ENCODE measurements at places on chromosomes 4 and X.

DNA sequence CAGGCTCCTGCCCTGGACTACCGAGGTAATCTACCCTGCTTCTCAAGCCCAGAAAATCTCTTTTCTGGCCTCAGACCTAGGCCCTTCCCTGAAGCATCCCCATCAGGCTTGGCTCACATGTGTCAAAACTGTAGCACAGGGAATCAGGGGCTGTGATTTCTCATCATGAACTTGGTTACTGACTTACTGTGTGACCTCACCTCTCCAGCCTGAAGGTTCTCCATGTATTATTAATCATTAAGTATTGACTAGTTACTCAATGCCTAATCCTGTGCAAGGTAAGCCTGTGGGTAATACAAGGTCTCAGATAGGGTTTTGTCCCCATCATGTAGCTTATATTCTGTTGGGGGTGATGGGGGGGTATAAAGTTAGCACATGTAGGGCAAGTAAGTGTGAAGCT, 6.8 kb downstream of the SRPX2 start:
- no peak for DNase-seq

DNA sequence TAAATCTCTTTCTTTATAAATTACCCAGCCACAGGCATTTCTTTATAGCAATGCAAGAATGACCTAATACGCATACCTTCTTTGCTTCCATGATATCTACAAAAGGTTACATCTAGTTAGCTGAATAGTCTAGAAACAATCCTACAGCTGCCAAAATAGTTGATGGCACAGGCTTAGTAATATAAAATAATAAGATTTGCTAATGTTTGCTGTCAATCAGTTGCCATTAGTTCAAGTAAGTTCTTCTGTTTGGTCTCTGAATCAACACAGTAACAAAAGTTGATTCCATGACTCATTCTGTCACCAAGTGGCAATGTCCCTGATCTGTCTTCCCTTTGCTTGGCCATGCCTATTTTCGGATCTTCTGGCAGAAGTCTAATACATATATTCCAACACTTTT, 470.2 kb downstream of the SPRY1 start:
- DNase-seq, result no peak

DNA sequence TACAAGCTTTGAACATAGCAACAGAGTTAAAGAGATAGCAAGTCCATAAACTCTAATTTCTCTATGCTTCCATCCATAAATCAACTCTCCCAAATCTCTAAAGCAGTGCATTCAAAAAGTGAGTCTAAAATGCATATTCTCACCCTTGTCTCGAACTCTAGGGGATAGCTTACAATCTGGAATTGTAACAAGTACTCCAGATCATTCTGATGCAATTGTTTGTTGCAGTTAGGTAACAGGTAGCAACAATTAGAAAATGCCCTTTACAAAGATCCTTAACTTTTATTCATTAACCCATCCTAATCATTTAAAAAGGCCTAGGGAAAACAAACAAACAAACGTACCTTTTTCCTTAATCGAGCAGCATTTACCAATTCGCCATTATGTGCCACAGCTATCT, 18.9 kb upstream of the AASDH start:
- no peak for DNase-seq

GRCh38 chr4:14767142-14767541, 235.1 kb upstream of the CPEB2 start:
- no peak for DNase-seq

GRCh38 chr4:10074076-10074766, 42.4 kb downstream of the WDR1 start:
- no peak for DNase-seq

GRCh38 chrX:143058120-143058519, 32.4 kb downstream of the SPANXN4 start:
- no peak for DNase-seq

DNA sequence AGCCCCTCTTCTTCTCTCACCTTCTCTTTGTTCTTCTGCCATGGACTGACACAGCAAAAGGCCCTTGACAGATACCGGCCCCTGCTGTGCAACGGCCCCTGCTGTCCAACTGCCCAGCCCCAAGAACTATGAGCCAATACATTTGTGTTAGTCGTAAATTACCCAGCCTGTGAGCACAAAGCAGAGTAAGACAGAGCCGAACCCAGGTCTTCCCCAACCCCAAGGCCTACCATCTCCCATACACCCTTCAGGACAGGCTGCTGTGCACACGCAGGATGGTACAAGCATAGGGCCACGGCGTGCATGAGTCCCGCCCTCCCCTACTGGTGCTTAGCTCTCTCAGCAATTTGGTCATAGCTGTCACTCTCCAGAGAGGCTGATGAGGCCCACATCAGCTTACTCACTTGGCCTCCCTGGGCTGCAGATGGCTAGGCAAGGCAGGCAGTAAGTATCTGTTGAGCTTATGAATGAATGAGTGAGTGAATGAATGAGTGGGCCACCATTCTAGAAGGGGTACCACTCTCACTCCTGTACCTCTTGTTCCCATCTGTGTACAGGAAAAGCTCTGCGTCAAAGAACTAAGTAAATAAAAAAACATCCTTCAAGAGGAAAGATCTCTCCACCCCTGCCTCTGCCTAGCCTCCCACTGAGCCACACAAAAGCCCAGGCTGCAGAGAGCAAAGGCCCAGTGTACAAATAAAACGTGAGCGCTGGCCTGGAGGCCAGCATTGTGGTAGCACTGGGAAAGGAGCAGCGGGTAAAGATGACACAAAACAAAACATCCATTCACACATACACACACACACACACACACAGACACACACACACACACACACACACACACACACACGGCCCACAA, 13.9 kb downstream of the WDR1 start:
- DNase-seq, result no peak

- DNase-seq, result no peak
These were observed 194.1 kb downstream of the SH2D1A start for GRCh38 chrX:124540474-124540873.

DNA sequence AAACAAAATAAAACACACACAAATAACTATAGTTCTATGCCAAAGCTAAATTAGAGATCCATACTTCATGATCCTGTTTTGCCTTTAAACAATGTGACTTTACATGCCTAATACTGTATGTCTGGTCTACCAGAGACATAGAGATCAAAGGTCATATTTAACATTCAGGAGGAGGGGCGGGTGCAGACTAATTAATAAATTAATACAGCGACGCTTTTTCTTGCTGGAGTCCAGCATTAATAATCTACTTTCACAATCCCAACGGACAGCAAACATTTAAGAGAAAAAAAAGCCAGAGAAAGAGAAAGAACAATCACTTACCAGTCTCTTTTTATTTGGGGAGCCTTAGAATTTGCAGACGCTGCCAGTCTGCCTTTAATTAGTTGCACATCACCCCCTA, 509 bp downstream of the CXXC4 start:
- DNase-seq, result no peak

DNA sequence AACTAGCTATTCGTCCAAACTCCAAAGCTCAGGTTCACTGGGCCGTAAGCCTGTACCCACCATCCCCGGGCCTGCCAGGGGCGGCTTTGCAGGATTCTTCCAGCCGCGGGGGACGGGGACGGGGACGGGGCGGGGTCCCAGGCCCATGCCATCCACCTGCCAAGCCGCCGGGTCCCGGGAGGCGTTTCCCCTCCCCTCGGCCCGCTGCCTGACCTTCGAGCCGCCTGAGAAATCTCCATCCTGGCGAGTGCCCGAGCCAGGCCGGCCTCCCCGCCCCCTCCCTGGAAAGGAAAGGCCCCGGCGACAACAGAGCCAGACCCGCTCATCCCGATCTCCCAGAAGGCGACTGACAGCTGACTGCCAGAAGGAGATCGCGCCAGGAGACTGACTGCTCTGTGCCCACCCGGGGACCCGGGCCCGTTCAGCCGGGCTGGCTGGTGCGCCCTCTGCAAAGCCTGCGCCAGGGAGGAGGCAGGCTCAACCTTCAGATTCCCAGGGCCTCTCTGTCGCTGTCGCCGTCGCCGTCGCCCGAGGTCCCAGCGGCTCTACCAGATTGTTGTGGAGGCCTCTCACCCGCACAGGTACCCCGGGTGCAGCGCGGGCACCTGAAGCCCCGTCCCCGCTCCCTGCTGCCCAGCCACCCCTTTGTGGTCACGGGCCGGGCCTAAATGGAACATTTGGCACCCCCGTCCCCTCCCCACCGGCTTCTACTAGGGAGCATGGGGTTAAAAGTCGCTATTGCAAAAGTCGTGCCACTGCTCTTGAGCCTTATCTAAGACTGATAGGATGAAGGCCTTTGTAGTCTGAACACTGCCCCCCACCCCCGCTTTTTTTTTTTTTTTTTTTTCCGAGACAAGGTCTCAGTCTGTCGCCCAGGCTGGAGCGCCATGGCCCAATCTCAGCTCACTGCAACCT, at the start of gene RGN:
Gene RGN (plus strand): TSS at position 315 of the 915 bp plus-strand sequence. CDS start 2,702 bp downstream, outside the sequence.
- DNase-seq, result no peak

- no peak for DNase-seq
These were observed 340.9 kb upstream of the PITX2 start for GRCh38 chr4:110963662-110964280.

GRCh38 chrX:43405191-43405590, 250.9 kb upstream of the MAOA start:
- no peak for DNase-seq

- DNase-seq, result peak; percentile 55
These were observed 956 bp downstream of the SORCS2 start for GRCh38 chr4:7193030-7193958.

DNA sequence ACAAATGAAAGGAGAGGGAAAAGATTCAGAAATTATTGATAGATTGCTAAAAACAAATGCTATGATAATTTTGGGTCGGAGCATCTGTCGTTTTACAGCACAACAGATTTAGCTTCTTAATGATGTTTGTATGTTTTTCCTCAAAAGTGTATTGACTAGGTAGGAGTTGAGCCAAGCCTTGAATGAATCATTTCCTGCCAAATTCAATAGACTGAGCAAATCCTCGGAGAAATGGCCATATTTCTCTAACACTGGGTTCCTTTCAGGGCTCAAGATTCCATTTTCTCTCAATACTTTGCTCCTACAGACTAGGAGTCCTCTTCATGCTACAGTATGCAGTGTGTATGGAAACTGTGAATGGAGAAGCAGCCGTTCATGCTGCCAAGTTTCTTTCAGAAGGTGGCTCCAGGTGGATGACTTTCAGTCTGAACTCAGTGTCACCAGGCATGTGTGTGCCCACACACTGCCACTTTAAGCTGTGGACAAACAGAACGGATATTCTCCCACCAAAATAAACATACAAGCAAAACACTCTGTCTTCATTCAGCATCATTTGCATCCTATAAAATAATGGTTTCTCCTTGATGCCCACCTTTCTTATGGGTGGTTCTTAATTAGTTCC, 146.0 kb downstream of the TBL1X start:
- DNase-seq, result no peak

- DNase-seq, result no peak
These were observed 7.2 kb downstream of the PHOX2B start for GRCh38 chr4:41741354-41741753.

GRCh38 chrX:20913760-20914159, 460.5 kb upstream of the CNKSR2 start:
- no peak for DNase-seq

GRCh38 chr4:128390475-128390996, 102.9 kb upstream of the PGRMC2 start:
- DNase-seq, result no peak

DNA sequence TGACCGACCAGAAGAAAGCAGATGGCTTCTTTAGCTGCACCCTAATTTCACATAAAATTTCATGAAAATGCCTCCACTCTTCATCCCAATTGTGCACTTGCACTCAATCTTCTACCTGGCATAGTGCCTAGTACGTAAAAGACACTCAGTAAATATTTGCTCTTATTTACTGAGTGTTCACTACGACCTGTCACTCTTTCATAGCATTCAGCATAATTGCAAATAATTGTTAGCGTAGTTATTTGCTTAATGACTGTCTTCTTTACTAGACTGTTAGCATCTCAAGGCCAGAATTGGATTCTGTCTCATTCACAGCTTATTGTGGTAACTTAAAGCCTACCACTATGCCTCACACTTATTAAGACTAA, 130.2 kb downstream of the ENOX2 start:
- peak; percentile 70 for DNase-seq

GRCh38 chrX:10654960-10655359, 34.6 kb upstream of the MID1 start:
- no peak for DNase-seq

GRCh38 chr4:1754336-1754735, 33.0 kb downstream of the TACC3 start:
- no peak for DNase-seq

DNA sequence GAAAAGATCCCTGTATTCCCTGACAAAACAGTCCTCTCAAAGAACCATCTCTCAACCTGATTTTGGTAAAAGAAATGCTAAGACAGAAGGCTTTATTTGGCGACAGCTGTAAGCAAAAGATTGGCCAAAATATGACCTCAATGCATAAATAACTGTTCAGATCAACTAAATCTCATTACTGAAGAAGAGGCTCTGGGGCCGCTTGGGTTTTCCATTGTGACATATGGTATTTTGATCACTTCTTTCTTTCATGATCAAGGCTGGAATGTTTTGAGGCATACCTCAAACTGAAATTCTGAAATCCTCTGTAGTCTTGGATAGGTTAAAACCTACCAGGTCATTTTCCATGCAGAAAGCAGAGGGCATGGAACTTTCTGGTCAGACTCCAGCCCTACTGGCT, 106.3 kb downstream of the C4orf51 start:
- no peak for DNase-seq

- DNase-seq, result no peak
These were observed 26.6 kb upstream of the PPP1R2C start for GRCh38 chrX:42804524-42804923.

GRCh38 chr4:25085671-25086070, 54.9 kb upstream of the LGI2 start:
- no peak for DNase-seq

- no peak for DNase-seq
These were observed 317.5 kb upstream of the GRIA3 start for GRCh38 chrX:122866532-122866931.

DNA sequence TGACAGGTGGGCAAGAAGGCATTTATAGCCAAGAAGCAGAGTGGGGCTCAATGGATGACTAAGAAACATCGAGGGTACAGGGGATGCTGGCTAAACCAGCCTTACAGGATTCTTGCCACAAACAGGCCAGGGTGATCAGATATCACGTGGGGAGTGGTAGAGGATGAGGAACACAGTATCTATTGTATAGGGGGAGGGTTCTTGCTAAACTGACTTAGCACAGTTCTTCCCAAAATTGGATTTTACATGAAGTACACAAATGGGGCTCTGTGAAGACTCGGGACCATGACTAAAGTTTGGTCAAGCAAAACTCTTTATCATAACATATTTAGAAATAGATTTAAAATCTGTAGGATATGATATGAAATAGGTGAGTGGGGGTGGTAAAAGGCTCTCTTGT, 144.0 kb upstream of the ATOH1 start:
- no peak for DNase-seq

DNA sequence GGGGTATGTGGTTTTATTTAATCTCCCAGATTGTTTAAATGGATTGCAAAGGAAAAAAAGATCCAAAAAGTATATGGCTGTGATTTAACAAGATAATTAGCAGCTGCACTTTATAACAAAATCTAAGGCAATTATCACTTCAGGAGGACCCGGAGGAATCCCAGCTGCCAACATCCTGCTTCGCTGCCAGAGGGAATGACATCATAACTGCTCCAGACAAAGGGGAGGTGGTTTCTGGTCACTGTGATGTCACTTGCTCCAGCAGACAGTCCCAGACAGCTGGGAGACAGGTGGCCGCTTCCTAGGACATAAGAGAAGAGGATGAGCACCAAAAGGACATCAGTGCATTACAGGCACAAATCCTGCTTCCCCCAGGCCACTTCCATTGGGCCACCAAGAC, 371.0 kb downstream of the BCOR start:
- DNase-seq, result no peak
